ENCODE measurements at places on chromosomes 7 and 10.

- DNase-seq, result no peak
Measured at GRCh38 chr10:85601526-85601925, 765.1 kb downstream of the GRID1 start.

- no peak for DNase-seq
Measured at GRCh38 chr7:36054637-36055036, 98.4 kb upstream of the EEPD1 start.

DNA sequence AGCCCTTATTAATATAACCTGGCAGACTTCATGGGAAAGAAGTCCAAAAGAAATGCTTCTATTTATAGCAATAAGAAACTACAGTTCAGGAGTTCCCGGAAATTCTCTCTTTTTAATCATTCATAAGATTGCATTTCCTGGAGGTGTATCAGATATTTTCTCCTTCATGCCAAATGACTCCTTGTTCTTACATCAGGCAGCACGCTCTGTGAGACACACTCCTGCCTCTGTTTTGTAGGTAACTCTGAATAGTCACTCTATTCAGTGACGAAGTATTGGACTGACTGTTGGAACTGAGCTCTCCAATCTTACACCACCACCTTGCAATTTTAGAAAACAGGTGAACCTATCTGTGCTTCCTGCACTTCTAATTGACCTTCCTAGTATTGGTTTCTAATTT lies 78.7 kb upstream of the MSRB2 start:
- no peak for DNase-seq

DNA sequence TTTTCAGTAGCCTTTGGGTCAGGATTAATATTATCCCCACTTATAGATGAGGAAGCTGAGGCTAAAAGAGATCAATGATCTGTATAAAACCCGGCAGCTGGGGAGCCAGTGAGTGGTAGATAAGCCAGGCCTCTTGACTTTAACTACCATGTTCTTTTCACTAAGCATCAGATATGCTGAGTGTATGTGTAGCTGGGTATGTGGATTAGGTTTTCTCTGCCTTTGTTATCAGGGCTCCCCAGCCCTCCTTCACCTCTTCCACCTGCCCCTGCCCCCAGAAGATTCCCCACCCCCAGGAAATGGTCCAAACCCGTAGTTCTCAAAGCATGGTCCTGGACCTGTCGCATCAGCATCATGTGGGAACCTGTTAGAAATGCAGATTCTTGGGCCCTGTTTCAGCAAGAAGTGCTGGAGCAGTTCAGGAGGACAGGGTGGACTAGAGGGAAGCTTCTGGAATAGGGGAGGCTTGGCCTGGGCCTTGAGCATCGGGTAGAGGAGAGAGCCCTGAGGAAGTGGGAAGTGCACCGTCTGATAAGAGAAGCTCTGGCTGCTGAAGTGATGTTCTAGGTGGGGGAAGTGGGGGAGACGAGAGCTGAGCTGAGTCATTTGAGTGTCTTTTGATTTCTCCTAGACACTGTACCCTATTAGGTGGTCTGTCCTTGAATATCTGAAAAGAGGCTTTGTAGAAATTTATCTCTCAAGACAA lies 101.3 kb downstream of the HIF1AN start:
- DNase-seq, result no peak

DNA sequence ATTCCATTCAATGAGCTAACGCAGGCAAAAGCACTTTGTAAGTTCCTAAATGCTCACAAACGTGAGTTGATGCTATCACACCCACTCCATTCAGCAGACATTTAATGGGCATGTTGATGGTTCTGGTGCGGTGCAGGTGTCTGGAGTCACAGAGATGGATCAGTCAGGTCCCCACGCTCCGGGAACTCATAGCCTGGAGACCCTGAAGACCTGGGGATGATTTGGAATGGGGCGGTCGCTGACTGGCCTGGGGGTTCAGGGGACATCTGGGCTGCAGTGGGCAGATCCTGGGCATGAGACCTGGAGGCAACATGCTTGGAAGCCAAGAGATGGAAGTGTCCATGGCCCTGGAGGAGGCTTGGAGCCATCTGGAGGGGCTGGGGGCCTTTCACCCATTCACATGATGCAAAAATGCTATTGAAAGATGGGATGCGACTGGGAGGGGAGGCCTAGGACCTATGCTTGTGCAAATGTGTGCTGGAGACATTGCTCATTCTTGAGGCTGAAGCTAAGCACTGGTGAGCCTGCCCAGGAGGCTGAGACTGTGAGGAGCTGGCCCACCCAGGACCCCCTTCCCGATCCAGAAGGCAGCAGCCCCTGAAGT lies 522.6 kb downstream of the GLRX3 start:
- no peak for DNase-seq

GRCh38 chr10:112985690-112986543 lies 35.9 kb downstream of the TCF7L2 start:
- DNase-seq, result no peak

- DNase-seq, result no peak
Measured at GRCh38 chr10:64093946-64094535, 572.8 kb downstream of the REEP3 start.

DNA sequence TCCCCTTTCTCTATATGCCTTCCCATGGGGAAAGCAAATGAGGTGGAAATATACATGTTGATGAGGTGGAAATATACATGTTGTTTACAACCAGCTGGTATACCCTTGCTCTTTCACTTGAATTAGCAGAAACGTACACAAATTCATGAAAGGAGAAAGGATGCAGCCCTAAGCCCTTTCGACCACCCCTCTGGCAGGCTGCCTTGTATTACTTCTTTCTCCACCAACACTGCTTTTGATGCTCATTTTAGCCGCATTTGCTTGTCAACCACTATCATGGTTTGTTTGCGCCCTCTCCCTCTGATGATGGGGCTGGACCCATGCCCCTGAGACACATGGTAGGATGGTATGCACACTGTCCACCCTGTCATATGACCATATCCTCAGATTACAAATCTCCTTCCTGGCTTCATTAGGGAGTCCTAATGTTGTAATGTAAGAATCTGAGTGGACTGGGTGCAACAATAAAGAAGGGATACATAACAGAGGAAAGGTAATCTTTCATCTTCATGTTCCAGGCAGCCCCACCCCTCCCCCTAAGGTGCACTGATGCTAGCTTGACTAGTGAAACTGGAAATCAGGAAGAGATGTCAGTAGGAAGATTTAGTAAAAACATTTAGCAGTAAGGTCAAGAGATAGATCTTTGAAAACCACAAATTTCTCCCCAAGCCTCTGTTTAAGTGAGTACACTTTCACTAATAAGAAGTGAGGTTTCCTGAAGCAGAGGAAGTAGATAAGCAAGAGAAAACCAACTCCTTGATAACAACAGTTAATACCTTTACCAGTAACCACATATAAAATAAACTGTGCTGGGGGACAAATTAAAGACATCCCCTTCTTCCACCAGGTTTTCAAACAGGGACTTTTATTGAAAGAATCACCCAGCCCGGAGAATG lies 536.8 kb upstream of the NRP1 start:
- DNase-seq, result no peak

DNA sequence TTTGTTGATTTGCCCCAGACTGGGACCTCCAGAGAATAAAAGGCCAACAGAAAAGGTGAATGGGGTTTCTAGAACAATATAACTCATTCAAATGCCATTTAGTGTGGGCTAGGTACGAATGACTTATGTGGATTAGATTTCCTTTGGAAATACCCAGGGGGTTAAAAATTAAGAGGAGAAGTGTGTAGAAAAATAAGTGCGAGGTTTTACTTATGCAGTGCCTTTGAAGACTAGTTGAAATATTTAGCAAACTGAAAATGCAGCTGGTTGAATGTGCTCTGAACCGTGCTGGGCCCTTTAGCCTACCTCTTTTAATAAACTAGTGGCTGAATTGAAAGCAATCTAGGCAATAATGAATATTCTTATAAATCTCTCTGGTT lies 180.6 kb downstream of the LRMDA start:
- no peak for DNase-seq

GRCh38 chr7:94687810-94688209 lies 31.9 kb upstream of the SGCE start:
- no peak for DNase-seq

DNA sequence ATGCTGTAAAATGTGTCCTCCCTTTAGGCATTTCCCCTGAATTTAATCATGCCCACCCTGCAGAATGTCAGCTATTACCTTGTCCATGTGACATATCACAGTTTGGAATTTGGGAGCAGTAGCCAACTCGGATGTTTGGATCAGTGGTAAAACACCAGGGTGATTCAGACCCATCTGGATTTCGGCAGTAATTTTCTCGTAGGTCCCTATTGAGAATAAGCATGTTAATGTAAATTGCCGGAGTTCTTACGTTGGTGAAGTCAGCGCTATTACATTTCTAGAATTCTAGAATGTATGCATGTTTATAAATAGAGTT lies 44.1 kb downstream of the HGF start:
- no peak for DNase-seq

DNA sequence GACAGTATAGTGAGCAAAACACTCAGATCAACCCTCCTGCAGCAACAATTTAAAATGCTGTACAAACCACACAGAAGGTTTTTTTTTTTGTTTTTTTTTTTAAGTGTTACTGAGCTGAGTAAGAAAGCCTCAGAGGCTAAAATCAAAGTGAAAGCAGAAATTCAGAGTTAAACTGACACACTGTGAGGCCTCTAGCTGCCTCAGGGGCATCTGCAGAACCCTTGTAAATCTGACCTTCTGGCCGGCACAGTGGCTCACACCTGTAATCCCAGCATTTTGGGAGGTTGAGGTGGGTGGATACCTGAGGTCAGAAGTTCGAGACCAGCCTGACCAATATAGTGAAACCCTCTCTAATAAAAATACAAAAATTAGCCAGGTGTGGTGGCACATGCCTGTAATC lies 7.4 kb upstream of the GNA12 start:
- no peak for DNase-seq

DNA sequence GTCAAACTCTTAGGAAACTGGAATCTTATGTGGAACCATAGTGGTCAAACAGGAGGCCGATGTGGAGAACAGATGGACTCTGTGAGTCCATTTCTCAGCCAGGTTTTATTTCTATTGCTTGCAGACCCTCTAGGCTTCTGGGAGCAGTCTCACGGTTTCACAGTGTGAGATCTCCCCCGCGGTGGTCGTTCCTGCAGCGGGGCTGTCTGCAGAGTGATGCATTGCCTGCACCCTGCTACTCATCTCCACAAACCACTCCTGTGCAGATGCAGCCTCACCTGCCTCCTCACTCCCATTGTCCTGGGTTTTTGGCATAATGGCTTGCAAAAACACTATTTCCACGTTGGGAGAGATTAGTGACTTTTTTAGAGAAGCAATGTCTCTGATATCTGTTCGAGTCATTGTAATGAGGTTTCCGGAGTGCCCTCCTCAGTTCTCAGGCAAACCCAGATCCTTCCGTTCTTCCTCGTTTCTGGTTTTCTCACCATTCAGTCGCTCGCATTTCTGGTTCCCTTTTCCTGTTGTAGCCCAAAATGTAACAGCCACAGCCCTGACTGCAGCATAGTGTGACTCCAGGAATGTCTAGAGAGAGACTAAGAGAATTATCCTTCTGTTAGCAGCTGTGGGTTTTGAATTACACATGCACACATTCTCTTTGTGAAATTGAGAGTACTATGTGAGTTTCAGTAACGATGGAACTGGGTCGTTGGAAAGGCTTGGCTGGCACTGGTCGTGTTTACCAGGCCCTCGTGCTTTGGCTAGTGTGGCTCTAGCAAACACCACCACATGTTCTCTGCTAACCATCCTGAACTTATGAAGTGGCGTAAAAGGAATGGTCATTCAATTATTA lies 30.2 kb downstream of the ACADSB start:
- no peak for DNase-seq

- DNase-seq, result no peak
Measured at GRCh38 chr7:8152489-8153192, 109.3 kb downstream of the ICA1 start.

DNA sequence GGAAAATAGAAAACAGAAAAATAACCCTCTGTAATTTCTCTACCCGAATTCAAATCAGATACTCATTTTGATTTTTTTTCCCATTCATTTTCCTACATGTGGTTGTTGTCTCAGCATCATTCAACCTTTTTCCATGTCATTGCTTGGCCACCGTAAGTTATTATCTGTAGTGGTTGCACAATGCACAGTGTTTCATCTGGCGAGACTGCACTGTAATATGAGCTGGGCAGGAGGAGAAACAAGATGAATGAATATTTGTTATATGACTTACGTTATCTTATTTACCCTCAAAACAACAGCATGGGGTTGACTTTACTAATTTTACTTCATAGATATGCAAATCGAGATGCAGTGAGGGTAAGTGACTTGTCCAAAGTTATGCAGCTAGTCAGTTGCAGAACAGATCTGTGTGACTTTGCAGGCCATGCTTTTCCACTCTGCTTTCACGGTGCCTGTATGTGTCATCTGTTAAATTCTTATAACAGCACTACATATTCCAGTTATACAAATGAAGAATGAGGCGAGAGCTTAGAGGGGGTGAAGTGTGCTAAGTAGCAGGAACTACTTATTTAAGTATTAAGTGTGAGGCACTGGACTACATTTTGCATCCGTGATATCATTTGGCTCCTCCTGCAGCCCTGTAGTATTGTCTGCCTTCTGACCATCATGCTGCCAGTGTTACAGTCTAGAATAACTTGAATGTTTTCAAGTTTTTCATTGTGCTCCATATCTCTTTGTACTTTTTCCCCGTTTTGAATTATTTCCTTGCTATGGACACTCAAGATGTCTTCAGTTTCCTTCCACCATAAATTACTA lies 56.7 kb downstream of the ZMYND11 start:
- DNase-seq, result no peak

GRCh38 chr10:116097239-116097784 lies 175.7 kb downstream of the GFRA1 start:
- DNase-seq, result no peak

DNA sequence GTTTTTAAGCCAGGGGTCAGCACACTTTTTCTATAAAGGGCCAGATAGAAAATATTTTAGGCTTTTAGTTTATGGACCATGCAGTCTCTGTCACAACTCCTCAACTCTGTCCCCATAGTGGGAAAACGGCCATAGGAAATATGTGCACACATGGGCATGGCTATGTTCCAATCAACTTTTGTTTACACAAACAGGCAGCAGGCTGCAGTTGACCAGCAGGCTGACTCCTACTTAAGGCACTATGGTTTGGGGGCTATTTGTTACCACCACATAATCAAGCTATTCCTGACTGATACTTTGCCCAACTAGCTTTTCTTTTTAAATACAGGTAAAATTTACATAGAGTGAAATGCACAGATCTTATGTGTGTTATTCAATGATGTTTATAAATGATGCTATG lies 362.4 kb downstream of the LRMDA start:
- no peak for DNase-seq

DNA sequence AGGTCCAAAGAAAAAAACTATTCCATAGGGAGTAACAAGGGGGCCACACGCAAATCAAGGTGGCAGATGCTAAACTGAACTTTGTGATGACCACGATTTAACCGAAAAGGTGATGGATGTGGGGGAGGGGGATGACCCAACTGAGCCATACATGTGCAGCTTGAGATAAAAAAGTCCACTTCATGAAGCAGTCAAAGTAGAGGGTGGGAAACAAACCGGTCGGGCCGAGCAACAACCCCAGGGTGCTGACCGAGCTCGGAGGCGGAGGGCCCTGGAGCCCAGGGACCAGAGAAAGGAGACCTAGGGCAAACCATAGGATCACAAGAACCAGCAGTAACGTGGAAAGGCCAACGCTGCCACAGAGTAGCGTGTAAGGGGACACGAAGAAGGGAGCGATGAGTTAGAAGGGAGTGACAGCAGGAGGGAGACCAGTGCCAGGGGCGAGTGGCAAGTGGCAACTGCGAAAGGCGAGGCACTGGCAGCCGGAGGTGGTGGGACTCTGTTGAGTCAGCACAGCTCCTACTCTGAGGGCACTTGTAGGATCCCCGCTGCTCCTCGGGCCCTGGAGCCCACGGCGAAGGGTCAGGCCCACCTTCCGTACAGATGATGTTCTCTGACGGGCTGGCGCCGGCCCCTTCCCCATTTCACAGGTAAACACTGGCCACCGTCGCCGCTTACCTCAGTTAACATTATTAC lies 540 bp downstream of the SNX13 start:
- peak; percentile 18 for DNase-seq

- DNase-seq, result no peak
Measured at GRCh38 chr10:76291175-76291574, 859.8 kb downstream of the LRMDA start.
